MM.1S (cell line): ENCODE measurements at places on chromosomes 2 and 18.
A peak's percentile ranks its signal among the peaks of the same experiment; 100 is the strongest.

DNA sequence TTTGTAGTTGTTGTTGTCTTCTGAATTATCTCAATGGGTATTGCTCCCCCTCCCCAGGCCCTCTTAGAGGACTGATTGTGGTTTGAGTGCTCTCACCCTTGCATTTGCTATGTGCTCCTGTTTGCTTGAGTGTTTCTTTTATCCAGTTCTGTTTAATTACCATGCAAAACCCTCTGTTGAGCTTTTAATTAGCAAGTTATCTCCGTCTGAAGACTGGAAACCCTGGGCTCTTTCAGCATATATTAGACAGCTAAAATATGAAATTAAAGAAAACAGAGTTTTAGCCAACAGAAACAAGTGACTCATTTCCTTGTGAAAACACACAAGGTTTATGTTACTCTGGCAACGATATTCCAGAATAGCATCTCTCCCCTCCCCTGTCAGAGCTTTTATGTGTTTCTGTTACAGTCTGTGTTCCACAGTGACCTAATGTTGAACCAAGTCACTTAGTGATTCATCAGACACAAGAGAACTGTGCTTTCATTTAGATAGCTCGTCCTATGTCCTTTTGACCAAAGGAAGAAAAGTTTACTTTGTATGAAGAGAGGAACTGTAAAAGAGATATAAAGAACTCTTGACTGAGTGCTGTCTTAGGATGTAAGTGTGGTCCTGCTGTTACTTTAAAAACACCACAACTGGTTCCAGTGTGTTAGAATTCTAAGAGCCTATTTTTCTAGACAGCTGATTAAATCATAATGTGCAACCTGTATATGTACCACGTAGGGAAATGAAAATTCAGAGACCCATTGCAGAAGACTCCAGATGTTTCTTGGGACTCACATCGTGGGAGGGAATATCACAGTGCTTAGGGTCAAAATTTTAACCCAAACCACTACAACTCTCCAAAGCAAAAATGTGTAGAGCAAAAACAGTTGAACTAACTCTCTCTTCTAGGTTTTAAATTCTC lies 172.8 kb upstream of the RBMS1 start:
- DNase-seq, result peak; percentile 90

GRCh38 chr2:197033222-197033621 lies 106.7 kb upstream of the PGAP1 start:
- DNase-seq, result no peak

GRCh38 chr2:45180033-45180746 lies 170.9 kb upstream of the SIX2 start:
- no peak for DNase-seq

GRCh38 chr2:154488801-154489200 lies 209.7 kb upstream of the KCNJ3 start:
- DNase-seq, result no peak

DNA sequence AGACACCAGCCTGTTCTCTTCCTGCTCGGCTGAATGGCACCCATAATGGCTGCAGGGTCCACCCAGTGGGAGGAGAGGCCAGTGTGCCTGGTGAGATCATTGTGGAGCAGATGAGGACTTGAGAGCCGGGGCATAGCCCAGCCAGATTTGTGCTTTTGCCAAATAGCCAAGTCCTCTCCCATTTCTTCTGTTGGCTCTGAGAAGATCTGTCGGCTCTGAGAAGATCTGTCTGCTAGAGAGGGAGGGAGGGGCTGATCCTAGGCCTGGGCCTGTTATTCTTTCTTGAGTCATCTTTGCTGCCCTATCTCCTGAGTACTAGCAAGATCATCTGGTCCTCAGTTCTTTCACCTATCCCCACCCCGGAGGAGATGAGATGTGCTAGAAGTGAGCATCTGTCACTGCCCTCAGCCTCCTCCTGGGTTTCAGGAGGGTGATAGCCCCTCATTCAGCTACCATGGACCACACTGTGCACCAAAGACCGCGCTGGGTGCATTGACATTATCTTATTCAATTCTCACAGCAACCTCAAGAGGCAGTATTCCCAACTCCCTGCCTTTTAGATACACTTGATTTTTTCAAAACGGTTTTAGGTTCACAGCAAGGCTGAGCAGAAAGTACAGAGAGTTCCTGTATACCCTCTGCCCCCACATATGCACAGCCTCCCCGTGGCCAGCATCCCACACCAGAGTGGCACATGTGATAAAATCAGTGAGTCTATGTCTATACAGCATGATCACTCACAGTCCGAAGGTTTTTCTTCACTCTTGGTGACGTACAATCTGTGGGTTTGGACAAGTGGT lies 98.6 kb downstream of the CAPN13 start:
- no peak for DNase-seq

DNA sequence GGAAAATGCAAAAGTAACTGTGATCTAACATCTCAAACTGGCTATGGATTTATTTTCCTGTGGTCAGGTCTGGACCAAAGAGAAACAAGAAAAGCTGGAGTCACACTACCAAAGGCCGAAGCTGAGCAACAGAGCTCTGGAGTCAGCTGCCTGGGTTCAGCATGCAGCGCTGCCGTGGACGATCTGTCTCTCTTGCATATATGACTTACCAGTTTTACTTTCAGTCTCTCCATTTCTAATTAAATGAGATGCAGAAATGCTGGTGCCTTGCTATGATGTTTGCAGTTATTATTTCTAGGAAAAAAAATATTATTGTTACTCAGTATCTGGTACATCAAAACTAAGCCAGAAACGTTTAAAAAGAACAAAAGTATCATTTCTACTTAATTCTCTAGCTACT lies 813.2 kb downstream of the RNF144A start:
- peak; percentile 48 for DNase-seq

DNA sequence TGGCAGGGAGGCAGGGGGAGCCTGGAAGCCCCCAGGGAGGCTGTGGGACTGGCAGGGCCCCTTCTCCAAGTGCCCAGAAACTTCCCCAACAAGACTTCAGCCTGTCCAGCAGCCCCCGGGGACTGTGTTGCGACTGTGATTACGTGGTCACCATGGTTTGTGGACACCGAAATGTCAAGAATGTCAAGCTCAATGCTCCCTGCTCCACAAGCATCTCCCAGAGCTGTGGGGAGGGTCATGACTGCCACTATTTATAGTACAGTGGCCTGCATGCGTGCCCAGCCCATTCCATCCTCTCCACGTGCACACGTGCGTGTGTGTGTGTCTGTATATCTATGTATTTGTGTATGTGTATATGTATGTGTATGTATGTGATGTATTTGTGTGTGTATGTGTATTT lies 93.8 kb upstream of the MBOAT2 start:
- DNase-seq, result no peak

DNA sequence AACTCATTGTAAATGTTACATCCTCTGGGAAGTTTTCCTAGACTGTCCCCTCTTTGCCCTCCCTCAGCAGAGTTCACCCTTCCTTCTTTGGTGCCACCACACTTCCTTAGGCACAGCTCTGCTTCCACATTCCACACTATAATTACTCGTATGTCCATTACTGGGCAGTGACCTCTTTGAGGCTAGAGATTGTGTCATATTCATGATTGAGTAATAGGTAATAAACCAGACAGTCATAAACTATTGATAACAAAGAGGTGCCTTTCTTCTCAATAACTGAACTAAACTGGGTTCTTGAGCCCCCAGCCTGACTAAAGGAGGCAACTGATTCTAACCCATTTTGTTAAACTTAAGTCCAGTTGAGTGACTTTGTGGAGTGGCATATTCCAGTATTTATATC lies 28.3 kb downstream of the MYO3B start:
- DNase-seq, result no peak

DNA sequence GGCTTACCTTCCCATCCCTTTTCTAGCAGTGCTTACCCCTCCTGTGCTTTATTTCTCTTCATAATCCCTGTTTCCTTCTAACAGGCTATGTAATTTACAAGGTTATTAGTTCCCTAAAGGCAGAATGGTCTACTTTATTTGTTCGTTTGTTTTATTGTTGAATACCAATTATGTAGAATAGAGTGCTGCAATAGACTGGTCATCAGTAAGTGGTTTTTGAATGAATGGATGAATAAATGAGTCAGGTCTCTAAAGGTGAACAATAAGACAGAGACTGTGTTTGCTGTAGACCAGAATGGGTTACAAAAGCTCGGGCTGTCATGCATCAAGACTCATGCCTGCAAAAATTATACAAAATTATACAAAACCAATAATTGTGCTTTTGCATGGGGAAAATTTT lies 332.0 kb downstream of the IRS1 start:
- DNase-seq, result no peak

DNA sequence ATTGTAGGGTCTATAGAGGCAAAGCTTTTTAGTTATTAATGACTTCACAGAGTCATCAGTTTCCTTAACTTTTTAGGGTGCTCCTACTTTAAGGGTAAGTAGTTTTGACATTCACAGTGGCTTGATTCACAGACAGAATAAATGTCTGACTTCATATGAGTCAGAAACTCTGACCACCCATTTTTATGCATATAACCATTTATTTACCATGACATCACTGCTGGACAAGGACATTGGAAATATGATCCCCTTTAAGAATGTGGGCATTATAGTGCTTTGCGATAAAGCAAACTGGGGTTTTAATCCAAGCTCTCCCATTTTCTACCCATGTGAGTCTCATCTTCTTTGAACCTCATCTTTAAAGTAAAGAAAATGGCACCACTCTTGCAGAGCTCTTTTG lies 162.0 kb upstream of the MC4R start:
- DNase-seq, result no peak

- DNase-seq, result no peak
These were observed 194.4 kb downstream of the SLC8A1 start for GRCh38 chr2:40257340-40258134.

- no peak for DNase-seq
These were observed 1.1 kb upstream of the SNED1 start for GRCh38 chr2:240997141-240997855.

GRCh38 chr18:80210312-80211083 lies 36.8 kb downstream of the PARD6G start:
- no peak for DNase-seq

DNA sequence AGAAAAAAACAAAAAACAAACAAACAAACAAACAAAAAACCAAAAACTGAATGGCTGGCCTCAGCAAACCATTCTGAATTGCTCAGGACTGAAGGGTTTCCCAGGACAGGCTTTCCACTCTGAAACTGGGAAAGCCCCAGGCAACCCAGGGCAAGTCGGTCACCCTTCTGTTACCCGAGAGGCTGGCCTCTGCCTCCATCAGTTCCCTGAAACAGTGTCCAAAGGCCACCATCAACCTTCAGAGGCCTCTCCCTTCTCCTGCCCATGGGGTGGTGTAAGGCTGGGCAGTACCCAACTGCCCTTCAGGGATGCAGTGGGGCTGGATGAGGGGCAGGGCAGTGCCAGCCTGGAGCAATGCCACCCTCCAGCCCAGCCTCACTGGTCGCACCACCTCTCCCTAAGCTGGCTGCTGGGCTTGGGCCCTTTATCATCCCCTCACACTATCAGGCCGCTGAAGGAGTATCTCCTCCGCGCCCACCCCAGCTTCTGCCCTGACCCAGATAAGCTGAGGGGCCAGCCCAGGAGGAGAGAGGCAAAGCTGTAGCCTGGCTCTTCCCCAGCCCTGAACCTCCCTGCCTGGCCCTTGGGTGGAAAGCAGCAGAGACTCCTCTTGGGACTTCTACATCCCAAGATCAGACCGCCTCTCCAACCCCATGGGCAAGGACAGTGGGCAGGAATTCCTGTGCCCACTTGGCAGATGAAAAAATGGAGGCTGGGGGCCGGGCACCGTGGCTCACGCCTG lies 35.9 kb downstream of the ZFP36L2 start:
- DNase-seq, result no peak

DNA sequence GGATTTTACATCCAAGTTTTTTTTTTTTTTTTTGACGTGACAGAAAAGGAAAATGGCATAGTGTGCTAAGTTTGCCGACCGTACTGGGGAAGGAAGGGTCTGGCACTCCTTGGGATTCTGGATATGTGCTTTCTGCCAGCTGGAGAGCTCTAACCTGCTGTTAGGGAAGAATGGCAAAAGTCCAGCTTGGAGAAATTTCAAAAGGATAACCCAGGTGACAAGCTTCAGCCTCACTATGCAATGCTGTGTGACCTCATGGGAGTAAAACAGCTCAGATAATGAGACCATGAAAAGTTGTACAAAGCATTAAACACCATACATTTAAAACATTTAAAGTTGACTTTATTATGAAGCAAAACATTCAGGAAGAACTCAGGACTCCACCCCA lies 10.3 kb upstream of the GPR45 start:
- DNase-seq, result no peak

- DNase-seq, result no peak
These were observed 110.7 kb downstream of the ICA1L start for GRCh38 chr2:202760848-202761247.

- DNase-seq, result no peak
These were observed 245.6 kb upstream of the CDH2 start for GRCh38 chr18:28422577-28422976.

- DNase-seq, result peak; percentile 52
These were observed 101.0 kb upstream of the CERS6 start for GRCh38 chr2:168355121-168355520.

GRCh38 chr2:11597538-11598225 lies 63.8 kb downstream of the GREB1 start:
- DNase-seq, result no peak

DNA sequence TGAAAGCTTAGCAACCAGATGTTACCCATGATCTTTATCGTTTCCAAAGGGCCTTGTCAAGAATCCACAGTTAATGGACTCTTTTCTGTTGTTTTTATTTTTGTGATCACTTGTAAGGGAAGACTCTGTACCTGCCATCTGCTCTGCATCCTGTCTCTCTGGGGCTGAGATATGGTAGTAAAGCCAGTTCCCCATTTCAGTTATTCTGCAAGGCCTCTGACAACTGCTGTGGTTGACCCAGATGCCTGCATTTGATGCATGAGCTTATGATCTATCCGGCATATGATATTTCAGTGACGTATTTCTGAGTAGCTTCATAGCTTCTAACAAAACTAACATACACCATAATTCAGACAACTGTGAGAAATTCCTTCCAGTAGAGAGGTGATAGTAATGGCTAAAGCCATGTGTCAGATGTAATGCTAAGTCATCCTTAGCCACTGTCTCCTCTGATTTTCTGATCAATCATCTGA lies 105.1 kb downstream of the TPO start:
- no peak for DNase-seq

- DNase-seq, result no peak
These were observed 31.2 kb downstream of the ASB1 start for GRCh38 chr2:238457927-238458324.

DNA sequence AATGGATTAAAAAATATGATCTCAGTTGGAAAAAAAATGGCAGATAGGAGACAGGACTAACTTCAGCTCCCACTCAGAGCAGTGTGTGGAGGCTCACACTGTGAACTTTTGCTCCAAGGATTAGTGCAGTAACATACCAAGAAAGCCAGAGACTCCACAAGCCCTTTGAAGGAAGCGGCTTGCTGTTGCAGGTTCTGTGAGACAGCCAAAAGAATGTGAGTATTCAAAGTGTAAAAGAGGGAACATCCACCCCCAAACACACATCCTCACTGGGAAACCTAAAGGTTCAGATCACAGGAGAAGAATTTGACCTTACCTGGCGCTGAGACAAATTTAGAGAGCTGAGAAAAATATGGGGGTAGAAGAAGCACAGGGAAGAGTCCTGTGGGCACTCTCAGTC lies 77.5 kb downstream of the FAM171B start:
- DNase-seq, result no peak

- no peak for DNase-seq
These were observed 110.3 kb upstream of the PKDCC start for GRCh38 chr2:41937464-41937906.

- no peak for DNase-seq
These were observed 5.5 kb downstream of the CEBPZOS start for GRCh38 chr2:37201766-37202165.
